HEK293T (cell line): ENCODE measurements at places on chromosomes 4 and X.

GRCh38 chr4:123651066-123651465, 254.5 kb downstream of the SPRY1 start:
- DNase-seq, result no peak

DNA sequence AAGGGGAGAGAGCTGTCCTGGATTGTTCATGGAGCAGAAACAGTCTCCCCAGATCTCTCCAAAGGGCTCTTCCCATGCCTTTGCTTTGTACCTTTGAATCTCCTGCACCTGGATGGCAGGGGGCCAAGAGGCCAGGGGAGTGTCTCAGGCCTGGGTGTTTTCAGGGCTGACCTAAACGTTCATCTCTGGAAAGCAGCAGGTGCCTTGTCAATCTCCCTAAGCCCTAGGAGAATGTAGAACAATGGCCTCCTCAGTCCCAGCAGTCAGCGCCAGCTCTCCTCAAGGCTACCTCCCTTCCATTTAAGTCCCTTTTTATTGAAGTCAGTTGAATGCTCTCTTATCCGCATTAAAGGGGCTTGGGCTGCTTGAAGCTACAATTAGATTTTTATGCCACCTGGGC, 31.2 kb upstream of the NSUN7 start:
- no peak for DNase-seq

GRCh38 chr4:99593781-99594641, 19.4 kb downstream of the MTTP start:
- DNase-seq, result no peak

DNA sequence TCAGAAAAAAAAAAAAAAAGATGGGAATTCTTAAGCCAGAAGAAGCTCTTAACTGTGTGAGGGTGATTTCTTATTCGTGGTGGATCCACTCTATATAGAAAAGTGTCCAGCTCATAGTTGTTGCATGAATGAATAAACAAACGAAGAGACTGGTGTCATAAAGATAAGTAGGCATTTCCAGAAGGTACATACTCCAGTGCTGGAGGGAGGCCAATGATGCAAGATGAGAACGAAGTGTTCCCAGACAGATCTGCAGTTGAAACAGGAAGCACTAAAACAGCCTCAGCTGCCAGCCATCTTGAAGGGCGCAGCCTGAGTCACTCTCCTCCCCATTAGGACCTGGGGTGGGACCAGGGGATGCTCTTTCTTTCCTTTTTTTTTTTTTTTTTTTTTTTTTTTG, 47.4 kb upstream of the HOPX start:
- peak; percentile 24 for DNase-seq

DNA sequence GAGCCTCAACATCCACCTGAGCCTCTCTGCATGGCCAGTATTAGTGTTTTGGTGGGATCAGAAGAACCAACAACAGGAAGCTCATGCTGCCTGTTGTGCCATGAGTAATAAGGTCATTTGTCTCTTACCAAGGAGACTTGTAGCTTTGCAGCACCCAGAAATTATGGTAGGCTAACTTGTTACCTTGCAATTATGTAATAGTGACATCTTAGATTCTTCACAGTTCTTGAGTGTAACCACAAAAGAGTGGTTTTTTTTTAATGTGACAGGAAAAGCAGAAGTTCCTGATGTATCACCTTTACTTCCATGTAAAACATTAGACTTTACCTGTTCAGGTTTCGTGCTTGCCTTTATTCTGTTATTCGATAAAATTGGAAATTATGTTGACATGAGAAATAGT, 263.9 kb upstream of the CXXC4 start:
- DNase-seq, result no peak

- peak; percentile 58 for DNase-seq
Measured at GRCh38 chr4:165874791-165875371, 1.8 kb downstream of the TLL1 start.

- no peak for DNase-seq
Measured at GRCh38 chrX:75278991-75279390, 5.1 kb downstream of the UPRT start.

GRCh38 chr4:169460081-169460480, 152.3 kb downstream of the NEK1 start:
- DNase-seq, result no peak

- DNase-seq, result no peak
Measured at GRCh38 chrX:125298871-125299270, 20.8 kb upstream of the TEX13C start.

GRCh38 chrX:47831788-47832187, 4.9 kb upstream of the ZNF81 start:
- peak; percentile 63 for DNase-seq

DNA sequence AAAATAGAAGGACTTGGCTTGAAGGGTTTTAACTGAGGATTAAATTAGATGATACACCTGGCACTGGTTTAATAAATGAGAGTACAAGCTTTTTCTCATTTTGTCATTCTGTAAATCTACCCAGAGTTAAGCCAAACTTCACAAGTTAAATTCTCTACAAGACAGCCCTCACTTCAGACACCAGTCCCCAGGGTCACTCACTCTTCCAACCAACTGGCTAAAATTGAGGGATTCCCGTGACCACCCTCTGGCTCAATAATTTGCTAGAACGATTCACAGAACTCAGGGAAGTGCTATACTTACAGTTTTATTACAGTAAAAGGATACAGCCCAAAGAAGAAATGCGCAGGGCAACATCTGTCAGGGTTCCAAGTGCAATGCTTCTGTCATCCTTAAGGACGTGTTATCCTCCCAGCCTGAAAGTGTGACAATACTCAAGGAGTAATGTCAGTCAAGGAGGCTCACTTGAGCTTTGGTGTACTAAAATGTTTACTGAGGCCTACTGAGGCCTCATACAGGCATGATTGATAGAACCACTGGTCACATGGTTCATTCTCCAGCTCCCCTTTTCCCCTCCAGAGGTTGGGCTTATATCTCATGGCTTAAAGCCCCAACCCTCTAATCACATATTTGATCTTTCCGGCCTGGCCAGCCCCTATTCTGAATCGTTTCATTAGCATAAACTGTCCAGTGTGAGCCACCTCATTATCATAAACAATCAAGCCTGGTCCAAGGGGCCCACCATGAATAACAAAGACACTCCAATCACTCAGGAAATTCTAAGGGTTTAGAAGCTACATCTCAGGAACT, 9.6 kb upstream of the TMSB4X start:
- no peak for DNase-seq

GRCh38 chrX:154515090-154515965, 704 bp downstream of the FAM3A start:
- no peak for DNase-seq

- no peak for DNase-seq
Measured at GRCh38 chr4:141019768-141020167, 113.5 kb downstream of the RNF150 start.

DNA sequence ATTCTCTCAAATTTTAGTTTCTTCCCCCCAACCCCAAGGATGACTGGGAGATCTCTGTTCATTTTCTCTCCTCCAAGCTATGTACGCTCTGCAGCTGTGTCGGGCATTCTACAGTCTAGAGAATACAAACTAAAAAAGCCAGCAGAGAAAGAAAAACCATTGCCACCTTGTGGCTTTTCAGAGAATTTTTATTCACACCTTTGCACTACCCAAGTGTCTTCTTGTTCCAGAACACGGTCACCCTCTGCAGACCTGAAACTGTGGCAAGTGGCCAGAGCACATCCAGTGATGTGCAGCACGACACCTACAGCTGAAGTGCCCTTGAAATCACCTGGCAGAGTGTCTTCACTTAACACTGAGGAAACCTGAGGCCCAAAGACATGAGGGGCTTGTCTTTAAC, 68.6 kb downstream of the CHST7 start:
- peak; percentile 35 for DNase-seq

DNA sequence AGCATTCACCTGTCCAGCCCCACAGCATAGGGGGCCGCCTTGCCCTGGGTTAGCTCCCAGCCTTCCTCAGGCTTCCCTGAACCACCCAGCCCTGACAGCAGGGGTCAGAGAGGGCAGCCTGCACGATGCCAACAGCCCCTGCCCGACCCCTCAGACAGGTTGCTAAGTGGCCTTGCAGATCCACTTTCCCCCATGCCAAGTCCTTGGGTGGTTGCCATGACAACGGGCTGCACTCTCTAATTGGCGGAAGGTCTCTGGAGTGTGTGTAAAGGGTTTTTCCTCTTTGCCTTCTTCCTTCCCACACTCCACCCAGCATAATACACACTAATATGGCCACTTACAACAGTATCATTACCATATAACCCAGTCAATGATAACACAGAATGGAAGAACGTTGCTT, 99.6 kb upstream of the AFAP1 start:
- no peak for DNase-seq

DNA sequence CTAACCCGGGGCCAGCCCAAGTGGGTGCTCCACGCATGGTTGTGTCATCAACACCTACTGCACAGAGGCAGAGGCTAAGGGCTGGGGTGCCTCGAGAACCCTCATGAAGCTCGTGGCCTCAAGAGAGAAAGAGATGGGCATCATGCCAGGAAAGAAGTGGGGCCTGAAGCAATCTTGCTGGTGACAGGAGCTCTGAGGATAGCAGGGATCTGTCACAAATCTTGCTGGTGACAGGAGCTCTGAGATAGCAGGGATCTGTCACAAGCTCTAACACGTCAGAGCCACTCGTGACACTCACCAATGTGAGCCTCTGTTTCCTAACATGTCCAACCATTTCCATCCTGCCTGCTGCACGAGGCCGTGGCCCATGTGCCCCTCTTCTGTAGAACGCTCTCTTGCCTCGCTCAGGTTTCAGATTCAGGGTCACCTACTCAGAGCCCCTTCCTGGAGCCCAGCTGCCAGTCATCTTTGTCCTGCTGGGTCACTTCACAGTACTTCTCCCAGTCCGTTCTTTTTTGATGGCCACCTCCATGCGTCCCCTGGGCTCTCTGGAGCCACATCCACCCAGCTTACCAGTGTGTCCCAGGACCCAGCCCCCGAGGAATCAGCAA, 21.1 kb downstream of the PNMA6E start:
- DNase-seq, result no peak

GRCh38 chr4:85933291-85933640, 426.6 kb downstream of the MAPK10 start:
- DNase-seq, result no peak

DNA sequence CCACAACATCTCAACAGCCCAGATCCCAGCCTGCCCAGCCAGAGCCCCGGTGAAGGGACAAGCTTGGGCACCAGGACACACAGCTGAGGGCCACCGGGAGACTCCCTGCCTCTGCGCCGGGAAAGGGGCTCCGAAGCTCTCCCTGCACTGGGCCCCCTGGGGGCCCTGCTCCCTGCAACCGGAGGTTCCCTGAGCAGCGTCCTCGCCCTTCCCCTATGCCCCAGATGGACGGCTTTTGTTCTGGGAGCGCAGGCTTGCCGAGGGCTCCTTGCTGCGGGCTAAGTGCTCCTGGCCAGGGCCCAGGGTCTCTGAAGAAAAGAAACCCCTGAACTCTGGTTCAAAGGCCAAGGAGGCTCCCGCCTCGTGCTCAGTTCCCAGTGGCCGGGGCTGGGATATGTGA, 899 bp upstream of the ZFP92 start:
- no peak for DNase-seq

GRCh38 chrX:139903210-139903609, 29.6 kb downstream of the ATP11C start:
- no peak for DNase-seq

DNA sequence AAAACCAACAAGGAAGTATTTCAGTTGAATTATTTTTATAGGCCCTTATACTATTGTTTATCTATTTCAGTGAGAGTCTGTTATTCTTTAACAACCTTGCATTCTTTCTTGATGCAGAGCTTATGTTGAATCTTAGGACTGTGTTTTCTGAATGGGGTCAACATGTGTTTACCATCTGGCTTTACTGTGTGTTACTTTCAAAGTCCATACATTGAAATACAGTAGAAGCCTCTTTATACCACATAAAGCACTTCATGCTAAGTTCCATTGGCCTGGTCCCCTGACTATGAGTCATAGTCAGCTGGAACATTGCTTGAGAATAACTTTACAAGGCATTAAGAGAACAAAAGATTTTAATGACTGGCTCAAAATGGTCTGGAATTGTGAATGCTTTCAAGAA, 152.6 kb downstream of the GASK1B start:
- peak; percentile 8 for DNase-seq

DNA sequence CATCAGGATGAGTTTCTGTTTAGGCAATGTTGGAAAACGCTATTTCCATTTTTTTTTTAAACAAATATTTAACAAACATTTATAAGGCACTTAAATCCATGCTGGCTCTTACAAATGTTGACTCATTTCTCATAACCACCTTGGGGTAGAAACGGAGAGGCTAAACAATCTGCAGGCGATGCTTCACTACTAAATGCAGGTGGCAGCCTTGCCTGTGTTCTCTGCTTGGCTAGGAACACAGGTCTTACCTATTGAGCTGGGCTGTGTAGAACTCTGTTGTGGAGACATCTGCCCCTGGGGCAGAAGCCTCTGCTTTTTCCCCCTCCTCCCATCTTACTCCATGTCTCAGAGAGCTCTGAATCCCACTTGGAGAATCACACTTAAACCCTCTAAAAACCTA, 1.4 kb upstream of the CXCL1 start:
- no peak for DNase-seq

GRCh38 chr4:130468340-130468739, 1372.4 kb downstream of the C4orf33 start:
- no peak for DNase-seq

- no peak for DNase-seq
Measured at GRCh38 chrX:17160975-17161374, 214.0 kb upstream of the NHS start.

DNA sequence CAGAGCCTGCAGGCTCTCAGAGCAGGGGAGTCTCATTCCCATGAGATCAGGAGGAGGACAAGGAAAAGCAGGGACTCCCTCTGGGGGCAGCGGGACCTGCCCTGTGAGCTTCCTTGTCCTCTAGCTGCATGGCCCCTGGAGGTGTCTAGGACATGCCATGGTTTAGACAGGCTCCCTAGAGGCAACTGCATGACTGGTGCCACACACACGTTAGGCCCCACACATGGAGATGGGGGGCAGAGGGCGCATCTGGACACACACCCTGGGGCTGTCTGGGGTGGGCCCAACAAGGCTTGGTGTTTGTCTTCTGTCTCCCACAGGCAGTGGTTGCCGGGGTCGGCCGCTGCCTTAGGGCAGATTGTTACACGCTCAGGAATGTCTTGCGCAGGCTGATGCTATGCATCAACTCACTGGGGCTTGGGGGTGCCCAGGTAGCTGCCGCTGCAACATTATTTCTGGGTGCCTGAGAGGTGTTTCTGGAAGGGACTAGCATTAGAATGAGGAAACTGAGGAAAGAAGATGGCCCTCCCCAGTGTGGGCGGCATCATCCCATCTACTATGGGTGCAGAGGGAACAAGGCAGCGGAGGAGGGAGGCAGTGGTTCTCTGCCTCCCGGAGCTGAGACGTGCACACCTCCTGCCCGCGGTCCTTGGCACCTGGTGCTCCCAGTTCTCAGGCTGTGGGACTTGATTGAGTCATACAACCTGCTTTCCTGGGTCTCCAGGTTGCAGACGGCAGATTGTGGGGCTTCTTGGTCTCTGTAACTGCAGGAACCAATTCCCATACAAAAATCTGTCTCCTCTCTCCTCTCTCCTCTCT, 32.1 kb upstream of the GPR78 start:
- no peak for DNase-seq

DNA sequence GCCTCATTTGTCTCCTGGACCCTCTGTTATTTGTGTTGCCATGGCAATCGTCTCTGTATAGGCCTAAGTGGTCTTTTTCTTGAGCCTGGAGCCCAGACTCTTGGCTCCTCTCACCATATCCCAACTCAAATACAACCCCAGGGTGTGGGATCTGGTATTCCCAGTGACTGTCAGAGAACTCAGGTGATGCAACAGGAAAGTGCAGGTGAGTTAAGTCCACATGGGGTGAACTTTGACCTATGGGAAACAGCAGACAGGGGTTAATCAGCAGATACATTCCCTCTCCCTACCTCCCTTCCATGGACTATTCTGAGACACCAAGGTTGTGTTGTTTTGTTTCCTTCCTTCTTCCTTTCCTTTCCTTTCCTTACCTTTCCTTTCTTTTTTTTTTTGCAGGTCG, 130.9 kb upstream of the RPS6KA3 start:
- DNase-seq, result no peak

- no peak for DNase-seq
Measured at GRCh38 chr4:25021216-25021615, 9.5 kb downstream of the LGI2 start.
